ENCODE measurements at places on chromosomes 3 and 15.
A peak's percentile ranks its signal among the peaks of the same experiment; 100 is the strongest.

DNA sequence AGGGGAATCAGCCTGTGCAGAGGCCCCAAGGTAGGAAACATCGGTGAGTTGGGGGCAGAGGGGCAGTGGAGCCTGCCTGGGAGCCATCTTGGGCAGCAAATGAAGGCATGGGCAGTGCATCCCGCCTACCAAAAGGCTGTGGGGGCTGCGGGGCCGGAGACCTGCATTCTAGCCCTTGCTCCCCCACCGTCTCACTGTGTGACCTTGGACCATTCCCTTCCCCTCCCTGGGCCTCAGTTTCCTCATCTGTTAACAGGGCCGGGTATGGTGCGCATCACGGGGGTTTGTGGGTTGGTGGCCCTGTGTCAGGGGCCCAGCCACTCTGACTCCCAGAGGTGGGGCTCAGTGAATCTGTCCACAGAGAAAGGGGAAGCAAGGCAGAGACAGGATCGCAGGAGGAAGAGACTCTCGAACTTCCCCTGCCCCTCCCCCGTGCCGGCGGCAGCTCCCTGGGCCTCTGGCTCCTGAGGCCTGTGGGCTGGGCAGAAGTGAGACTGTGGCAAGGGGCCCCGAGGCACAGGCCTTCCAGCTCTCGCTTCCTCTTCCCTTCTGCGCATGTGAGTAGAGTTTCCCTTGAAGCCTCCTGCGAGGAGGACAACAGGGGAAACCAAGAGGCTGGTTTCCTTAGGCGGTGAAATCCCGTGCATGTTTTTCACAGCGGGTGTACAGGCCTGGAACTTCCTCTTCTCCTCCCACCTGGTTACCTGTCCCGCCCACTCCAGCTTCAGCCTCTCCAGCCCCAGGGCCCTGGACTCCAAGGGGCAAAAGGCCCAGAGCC lies 42.9 kb downstream of the IDH2 start:
- DNase-seq, result peak; percentile 33

DNA sequence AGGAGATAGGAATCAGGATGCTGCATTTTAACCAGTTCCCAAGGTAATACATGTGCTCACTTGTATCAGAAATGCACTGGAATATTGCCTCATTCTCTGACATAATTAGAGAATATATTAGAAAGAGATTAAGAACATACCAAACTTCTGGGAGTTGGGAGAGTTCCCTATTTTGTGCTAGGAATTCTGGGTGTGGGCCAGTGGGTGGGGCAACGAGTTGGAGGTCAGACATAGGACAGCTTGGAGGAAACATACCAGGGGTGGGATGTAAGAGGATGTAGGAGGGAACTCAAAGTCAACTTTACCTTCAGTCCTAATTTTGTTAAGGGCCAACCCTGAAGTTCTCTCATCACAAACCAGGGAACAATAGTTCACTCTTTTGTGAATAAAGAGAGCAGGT lies 83.6 kb downstream of the SLC7A14 start:
- DNase-seq, result peak; percentile 47

DNA sequence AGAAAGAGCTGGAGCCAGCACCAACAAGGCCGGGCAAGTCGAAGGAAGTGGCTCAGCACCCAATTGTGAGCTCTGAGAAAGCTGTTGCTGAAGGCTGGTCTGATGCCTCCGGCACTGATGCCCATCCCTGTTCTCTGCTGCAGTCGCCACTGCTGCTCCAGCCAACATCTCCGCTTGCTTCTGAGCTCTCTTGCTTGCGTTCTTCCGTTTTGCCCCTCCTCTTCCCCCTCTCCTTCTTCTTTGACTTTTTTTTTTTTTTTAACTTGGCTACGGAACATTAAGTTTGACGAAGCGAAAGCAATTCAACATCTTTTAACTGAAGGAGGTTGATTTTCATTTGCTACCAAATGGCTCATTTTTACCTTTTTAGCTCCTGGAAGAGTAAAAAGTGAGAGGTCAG lies 442.9 kb downstream of the MCTP2 start:
- DNase-seq, result peak; percentile 87

GRCh38 chr3:38640661-38641452 lies 8.6 kb downstream of the SCN5A start:
- DNase-seq, result no peak

- DNase-seq, result no peak
Observed at GRCh38 chr3:165434516-165434915, 238.3 kb upstream of the SLITRK3 start.

DNA sequence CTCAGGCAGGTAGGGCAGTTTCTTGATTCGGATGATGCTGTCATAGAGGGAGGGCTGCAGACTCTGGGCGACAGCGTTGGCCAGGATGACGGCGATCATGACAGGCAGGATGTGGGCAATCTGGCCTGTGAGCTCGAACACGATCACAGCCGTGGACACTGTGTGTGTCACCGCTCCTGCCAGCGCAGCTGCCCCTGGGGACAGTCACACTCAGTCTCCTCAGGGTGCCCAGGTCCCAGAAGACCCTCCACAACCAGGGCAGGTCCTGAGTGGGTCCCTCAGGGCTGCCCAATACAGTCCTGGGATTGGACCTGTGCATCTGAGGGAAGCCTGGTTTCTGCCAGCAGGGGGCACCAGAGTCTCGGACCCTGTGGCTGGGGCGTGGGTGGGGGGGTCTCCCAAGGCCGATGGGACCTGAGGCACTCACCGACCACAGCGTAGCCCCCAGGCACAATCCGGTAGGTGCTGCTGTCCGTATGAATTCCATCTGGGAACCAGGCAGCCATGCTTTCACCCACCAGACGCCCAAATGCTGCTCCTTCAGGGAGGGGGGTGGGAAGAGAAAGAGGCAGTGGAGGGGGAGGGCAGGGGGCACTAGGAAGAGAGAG lies 7.2 kb downstream of the CLCN2 start:
- no peak for DNase-seq

DNA sequence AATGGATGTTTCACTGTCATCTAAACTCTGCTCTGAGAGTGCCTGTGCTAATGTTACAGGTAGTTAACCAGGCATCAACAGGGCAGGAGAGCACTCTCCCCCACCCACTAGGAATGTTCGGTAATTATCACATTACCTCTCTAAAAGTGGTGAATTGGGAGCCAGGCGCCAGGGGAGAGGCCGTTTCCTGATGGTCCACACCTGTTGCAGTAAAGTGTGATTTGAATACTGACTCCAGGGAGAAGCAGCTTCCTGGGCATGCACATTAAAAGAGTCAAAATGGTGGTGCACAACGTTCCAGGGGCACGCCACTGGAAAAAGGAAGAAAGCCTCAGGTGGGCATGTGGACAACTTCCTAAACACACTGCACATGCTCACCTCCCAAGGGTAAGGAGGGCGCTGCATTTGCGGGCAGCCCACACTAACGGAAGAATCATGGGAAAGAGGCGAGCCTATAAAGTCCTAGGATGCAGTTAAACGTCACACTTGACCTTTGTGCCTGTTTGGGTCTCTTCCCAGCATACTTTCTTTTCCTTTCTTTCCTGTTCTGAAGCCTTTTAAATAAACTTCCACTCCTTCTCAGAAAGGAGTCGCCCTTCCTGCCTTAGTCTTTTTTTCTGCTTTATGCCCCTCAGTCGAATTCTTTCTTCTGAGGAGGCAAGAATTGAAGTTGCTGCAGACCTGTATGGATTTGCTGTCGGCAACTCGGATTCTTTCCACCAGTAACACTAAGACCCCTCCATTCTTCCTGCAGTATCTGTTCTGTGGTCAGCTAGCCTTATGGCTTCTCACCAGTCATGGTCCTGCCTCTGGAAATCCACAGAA lies 28.9 kb upstream of the GPD1L start:
- no peak for DNase-seq

GRCh38 chr3:1091286-1091685 lies 1.5 kb upstream of the CNTN6 start:
- DNase-seq, result no peak

- DNase-seq, result peak; percentile 26
Observed at GRCh38 chr15:37586011-37586583, 348.3 kb upstream of the TMCO5A start.

- DNase-seq, result no peak
Observed at GRCh38 chr15:100200287-100200880, 141.4 kb downstream of the ADAMTS17 start.

GRCh38 chr3:120741837-120742197 lies 499 bp downstream of the RABL3 start:
- DNase-seq, result peak; percentile 39

GRCh38 chr3:30471066-30471465 lies 135.3 kb upstream of the TGFBR2 start:
- no peak for DNase-seq

- no peak for DNase-seq
Observed at GRCh38 chr3:38165722-38166387, 518 bp downstream of the OXSR1 start.

- no peak for DNase-seq
Observed at GRCh38 chr3:60660026-60660425, 591.2 kb downstream of the FHIT start.

DNA sequence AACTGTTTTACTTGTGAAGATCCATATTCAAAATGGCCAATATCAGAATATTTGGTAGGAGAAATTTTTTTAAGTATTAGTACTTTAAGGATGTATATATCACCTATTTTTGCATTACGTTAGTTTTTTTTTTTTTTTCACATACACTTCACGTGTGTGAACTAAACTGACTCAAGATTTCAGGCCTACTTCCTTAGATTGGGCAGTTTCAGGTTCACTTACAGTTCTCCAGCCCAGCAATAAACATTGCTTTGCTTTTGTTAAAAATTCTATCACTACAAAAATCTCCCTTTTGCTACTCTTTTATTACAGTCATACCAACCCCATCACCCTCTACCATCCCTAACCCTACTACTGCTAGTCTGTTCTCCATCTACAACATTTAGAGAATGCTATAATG lies 183.6 kb downstream of the KCNH8 start:
- no peak for DNase-seq

DNA sequence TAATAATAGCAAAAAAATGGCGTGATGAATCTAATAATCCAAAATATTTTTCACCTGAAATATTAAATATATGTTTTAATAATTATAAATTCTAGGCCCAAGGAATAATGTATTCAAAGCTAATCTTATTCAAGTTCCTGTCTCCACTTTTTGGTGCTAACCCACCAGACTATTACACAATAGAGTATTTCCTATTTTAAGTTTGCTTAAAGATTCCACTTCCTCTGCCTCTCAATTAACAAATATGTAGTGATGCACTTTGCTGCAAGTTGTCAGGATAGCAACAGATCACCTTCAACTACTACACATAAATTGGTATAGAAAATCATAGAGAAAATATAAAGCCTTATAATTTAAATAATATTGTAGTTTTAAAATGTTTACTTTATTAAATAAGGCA lies 467.5 kb downstream of the C3orf38 start:
- DNase-seq, result no peak

GRCh38 chr3:183281126-183281797 lies 28.2 kb downstream of the B3GNT5 start:
- no peak for DNase-seq

DNA sequence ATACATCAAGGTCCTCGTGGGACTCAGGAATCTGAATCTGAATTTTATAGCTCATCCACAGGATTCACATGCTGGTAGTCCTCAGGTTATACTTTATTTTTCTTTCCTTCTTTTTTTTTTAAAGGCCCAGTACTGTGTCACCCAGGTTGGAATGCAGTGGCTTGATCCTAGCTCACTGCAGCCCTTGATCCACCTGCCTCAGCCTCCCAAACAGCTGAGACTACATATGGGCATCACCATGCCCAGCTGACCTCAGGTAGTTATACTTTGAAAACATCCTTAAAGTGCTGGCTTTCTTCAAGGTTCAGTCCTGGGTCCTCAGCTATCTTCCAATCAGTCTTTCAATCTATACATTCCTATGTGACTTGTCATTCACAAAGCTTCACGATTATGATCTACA lies 38.2 kb downstream of the SNX4 start:
- DNase-seq, result no peak

GRCh38 chr15:38609097-38609738 lies 44.6 kb upstream of the RASGRP1 start:
- DNase-seq, result no peak

- DNase-seq, result no peak
Observed at GRCh38 chr3:31858439-31858838, 122.6 kb downstream of the OSBPL10 start.

GRCh38 chr3:46466273-46466672 lies 1.6 kb upstream of the LTF start:
- no peak for DNase-seq

DNA sequence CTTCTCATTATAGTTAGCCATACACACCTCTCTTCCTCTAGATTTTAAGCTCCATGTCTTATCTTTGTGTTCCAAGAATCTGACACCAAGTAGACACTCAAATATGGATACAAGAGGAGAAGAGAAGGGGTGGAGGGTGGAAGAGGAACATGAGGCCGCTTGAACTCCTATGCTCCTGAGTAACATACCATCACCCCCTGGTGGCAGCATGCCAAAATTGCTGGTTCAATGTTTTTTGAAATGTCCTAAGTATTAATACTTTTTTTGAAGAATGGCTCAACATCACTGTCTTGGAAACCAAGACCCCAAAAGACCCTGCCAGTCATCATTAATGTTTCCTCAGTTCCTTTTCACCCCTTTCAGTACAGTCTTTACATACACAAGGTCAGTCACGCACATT lies 71.8 kb upstream of the HACD2 start:
- no peak for DNase-seq

DNA sequence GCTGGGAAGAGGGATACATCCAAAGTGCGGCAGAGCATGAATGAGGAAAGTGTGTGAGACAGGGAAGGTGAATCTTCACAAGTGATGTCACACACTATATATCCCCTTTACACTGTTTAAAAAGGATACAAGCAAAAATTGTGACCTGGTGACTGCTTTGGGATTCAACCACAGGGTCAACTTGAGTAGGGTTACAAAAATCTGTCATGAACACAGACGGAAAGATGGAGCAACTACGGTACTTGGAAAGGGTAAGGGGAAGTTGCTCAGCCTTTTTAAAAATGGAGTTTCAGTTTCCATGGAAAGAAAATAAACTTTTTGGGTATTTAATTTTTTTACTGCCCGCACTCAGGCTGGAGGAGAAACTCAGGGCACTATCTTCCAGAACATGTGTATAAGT lies 60.3 kb downstream of the B3GNT5 start:
- no peak for DNase-seq

- peak; percentile 52 for DNase-seq
Observed at GRCh38 chr15:60918234-60918959, 310.7 kb downstream of the RORA start.

GRCh38 chr3:165805946-165806561 lies 31.2 kb downstream of the BCHE start:
- no peak for DNase-seq

GRCh38 chr3:14766428-14767244 lies 52.1 kb upstream of the FGD5 start:
- DNase-seq, result no peak

- DNase-seq, result no peak
Observed at GRCh38 chr15:56608140-56608778, 125.0 kb downstream of the ZNF280D start.

GRCh38 chr3:194328942-194329582 lies 22.1 kb downstream of the CPN2 start:
- DNase-seq, result no peak

- DNase-seq, result no peak
Observed at GRCh38 chr3:9917820-9918219, 922 bp downstream of the IL17RC start.

- DNase-seq, result peak; percentile 22
Observed at GRCh38 chr15:79849789-79850188, 47.0 kb downstream of the MTHFS start.
